ENCODE measurements at places on chromosomes 2 and 18.

- no peak for DNase-seq
These were observed 102.0 kb downstream of the PLA2R1 start for GRCh38 chr2:159960414-159960813.

DNA sequence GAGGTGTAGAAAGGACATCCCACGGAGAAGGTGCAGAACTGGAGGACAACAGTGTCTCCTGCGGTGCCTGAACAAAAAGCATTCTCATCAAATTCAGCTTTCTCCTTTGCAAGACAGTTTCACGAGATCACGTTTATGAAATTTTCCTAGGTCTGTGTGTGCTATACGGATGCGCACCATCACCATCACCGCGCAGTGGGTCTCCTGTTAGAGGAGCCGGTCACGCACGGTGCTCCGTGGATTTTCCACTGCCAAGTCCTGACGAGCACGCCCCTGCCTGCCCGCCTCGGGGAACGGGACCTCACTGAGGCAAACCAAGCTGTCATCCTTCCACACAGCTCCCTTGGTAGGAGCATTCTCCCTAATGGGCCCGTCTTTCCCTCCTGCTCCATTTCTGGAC lies 140.4 kb upstream of the TPO start:
- no peak for DNase-seq

DNA sequence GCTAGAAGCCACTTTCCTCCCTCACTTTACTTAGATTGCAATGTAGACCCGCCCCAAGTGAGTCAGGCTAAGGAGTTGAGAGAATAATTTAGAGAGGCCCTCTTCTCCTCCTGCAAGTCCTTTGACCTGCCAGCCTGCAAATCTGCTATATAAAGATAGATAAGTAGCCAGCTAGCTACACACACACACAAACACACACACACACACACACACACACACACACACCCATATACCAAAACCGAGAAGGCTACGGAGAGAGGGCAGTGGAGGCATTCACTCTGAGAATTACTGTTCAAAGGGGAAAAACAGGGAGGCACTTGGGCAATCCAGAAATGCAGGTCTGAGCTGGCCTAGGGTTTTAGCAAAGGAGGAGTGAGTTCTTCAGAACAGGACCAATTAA lies 23.0 kb upstream of the SMAD7 start:
- DNase-seq = no peak

DNA sequence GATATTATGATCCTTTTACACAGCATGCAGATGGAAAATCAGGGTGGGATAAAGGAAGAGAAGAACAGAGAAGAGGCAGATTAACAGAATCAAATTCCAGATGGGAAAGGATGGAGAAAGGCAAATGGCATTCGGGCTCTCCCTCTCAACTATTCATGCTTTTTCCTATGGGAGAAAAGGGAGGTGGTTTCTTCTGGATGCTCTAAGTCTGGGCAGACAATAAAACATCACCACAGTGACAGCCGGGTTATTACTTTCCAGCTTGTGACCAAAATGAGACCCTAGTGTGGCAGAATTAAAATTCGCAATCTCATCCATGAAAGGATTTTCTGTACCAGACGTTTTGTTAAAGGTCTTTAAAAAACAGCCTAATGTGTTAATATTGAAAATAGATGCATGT lies 440.7 kb downstream of the RND3 start:
- DNase-seq = no peak

GRCh38 chr18:48244530-48244929 lies 164.7 kb downstream of the ZBTB7C start:
- DNase-seq = no peak

DNA sequence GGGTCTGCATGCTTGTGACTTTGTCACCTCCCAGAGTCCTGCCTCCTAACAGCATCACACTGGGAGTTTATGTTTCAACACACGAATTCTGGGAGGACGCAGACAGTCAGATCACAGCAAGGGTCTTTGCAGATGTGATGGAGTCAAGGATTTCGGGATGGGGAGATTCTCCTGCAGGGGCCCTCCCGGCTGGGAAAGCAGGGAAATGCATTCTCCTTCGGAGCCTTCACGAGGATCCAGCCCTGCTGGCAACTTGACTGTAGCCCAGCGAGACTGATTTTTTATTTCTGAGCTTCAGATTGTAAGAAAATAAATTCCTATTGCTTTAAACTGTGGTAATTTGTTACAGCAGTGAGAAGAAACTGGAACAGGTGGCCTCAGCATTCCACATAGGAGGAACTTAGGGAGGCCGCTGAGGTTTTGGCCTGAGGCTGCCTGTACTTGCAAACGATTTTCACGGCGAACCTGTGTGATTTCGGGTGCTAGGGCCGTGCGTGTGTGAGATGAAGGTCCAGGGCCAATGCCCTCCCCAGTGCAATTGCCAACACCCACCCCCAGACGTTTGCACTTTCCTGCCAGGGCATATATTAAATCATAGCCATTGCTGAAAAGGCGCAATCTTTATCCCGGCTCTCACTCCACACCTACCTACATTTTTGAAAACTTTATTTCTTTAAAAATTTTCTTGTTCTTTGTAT lies 79.8 kb downstream of the ASB1 start:
- no peak for DNase-seq

- DNase-seq = no peak
These were observed 87.5 kb upstream of the RIOK3 start for GRCh38 chr18:23365602-23366001.

DNA sequence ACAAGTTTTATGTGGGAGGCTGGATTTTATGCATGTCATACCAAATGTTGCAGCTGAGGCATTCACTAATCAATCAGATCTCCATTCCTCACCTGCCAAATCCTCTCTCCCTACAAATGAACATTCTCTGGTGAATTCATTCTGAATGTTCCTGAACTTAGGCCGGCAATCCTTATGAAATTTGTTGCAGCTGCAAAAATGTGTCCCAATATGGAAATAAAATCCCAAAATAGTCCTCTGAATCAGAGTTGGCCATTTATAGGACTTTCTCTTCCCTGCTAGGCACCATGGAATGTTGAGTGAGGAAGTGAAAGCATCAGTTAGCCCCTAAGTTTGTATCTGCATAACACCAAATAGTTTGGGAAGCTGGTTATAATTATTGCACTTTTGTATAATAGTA lies 25.6 kb downstream of the GCA start:
- DNase-seq = no peak

DNA sequence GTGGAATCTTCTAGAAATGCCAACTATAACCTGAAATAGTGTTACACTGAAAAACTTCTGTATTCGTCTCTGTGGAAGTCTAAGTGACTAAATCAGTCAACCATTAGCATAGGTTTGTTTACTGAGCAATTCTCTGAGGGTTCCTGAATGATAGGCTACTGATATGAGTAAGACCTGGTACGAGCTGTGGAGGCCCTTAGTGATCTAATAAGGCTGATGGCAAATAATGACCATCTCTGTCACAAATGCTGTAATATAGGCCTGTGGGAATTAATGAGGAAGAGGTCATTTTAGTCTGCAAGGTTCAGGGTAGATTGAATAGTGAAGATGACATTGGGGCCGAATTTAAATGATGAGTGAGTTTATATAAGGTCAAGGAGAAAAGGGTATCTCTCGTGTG lies 82.5 kb downstream of the MGAT5 start:
- DNase-seq = no peak

GRCh38 chr2:194385376-194385775 lies 1271.7 kb upstream of the SLC39A10 start:
- no peak for DNase-seq

DNA sequence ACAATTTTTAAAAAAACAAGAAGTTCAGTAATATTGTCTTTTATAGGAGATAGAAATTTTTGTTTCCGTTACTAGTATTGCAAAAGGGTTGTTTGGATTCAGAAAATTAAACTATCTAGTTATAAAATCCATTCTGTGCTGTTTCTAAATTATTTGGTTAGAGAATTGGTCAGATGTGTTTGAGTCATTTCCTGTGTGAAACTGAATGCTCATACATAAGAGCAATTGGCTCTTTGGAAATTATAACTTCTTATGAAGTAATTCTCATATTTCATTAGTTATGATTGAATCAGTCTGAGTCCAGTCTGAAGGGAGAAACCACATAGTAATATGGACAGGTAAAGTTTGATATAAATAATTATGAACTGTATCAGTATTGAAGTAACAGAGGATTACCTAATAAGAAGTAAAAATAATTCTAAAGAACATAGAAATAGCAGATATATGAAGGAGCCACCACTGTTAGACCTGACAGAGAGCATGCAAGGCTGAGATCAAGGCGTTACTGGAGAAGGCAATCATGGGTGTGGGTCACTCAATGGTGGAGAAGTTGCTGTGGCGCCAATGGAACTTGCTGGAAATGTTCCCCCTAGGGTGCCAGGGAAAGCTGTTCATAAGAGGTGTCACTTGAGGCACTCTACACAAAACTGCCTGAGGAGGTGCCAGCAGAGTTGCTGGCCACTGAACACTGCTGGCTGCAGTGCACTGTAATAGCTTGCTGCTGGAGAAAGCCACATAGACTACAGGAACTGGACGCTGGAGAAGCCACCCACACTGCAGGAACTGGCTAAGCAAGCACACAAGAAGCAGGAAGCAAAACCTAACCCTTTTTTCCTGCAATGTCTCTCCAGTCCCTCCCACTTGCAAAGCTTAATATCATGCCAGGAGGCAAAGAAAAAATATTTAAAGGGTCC lies 18.0 kb upstream of the FAP start:
- no peak for DNase-seq

GRCh38 chr18:41372046-41372665 lies 582.9 kb upstream of the PIK3C3 start:
- DNase-seq = no peak

- DNase-seq = peak; percentile 35
These were observed 1.1 kb upstream of the MBOAT2 start for GRCh38 chr2:9004338-9005204.

- no peak for DNase-seq
These were observed 167.9 kb downstream of the HRH4 start for GRCh38 chr18:24628326-24628725.

DNA sequence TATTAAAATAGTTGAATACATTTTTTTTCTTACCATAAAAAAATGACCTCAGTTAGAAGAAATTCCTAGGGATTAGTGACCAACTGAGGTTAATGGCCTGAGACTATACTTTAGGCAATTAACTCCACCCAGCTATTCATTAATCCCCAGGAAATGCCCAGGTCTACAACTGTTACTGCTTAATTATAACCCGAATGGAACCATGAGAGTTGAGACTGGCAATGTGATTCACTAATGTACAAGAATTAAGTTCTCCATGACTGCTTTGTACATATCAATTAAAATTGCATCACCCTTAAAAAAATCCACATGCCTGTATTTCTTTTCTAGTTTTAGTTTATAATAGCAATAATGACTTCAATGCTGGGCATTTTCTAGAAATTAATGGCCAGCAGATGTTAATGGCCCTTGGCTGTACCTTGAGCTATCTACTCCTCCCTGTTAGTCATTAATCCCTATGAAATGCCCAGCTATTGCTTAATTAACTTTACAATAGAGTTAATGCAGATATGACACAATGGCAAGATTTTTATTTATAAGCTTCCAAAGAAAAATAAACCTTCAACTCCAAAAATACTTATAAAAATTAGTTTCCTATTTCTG lies 44.1 kb downstream of the ERBB4 start:
- no peak for DNase-seq

DNA sequence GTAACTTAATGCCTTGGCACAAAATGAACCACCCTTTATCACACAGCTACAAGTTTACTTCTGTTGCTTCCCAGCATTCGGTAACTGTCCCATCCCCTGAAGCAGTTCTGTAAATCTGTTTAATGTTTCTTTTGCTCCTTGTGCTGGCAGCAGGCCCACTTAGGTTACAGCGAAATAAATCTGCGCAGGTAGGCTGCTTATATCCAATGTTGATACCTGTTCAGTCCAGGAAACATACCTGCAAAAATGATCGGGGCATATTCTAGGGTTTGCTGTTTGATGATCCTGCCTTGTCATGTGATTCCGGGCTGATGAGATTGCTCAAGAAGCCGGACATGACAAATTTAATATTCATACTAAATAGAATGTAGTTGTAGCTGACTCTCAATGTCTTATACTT lies 23.3 kb downstream of the PELI1 start:
- DNase-seq = no peak

DNA sequence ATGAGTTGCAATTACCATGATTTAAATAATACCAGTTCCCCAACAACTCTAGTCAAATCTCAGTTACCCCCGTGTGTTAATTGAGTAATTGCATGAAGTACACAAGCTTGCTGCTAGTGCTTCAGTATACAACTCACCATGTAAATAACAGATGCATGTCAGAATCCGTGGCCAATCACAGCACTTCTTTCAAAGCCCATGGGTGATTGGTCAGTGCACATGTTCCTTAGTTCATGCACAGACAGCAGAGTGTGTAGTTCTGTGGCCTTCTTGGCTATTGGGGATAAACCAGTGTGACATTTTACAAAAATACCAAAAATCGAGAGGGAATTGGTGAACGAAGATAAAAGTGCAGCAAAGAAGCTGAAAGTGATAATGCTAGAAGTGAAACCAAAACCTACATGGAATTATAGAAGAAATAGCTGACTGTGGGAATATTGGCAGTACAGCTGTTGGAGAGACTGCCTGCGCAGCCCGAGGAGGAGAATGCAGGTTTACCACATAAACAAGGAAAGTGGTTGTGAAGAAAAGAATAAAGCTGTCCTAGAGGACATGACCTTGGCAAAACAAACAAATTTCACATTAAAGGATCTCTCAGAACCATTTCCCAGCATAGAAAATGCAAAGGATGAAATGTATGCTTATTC lies 59.4 kb downstream of the NEDD4L start:
- DNase-seq = peak; percentile 71

GRCh38 chr18:61702007-61702406 lies 190.8 kb downstream of the RNF152 start:
- no peak for DNase-seq

DNA sequence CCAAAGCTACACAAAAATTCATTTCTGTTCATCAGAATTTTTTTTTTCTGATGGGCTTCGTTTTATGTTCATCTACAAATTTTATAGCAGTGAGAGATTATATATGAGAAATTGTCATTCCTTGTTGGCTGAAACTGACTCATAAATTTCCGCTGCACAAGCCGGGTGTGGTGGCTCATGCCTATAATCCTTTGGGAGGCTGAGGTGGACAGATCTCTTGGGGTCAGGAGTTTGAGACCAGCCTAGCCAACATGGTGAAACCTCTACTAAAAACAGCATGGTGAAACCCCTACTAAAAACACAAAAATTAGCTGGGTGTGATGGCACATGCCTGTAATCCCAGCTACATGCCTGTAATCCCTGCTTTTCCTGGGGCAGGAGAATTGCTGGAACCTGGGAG lies 72.0 kb downstream of the PLEKHM3 start:
- DNase-seq = no peak

- no peak for DNase-seq
These were observed 294.5 kb downstream of the CNTNAP5 start for GRCh38 chr2:124319577-124319976.
